ENCODE measurements at places on chromosomes 2 and 18. TPM values are rescaled to one million over a fixed set of nuclear protein-coding genes. Genes with fewer than 3 reads are reported as not detected.

GRCh38 chr2:157856187-157856515, 20.0 kb downstream of the ACVR1 start:
- H3K27me3 ChIP-seq: no peaks in the 10 kb centered on the region
- H3K27ac ChIP-seq: no peak overlapping the region
- no peaks in the 10 kb centered on the region for H3K36me3 ChIP-seq
- H3K4me3 ChIP-seq: no peak overlapping the region
- no peaks in the 10 kb centered on the region for H3K4me1 ChIP-seq

DNA sequence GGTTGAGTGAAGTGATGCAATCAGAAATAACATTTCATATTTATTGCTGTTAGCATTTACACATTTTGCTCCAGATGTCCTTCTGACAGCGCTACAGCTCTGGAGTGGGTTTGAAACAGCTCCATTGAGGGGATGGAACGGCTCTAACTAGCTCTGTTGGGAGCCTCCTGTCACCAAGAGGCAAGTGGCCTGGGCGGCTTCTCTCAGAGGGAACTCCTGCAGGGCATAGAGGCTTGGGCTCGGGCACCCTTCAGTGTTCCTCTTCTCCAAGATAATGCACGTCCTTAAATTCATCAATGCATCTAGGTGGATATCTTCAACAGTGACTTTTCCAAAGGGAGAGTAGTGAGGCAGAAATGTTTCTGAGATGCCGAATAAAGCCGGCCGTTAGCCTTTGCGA, 122.5 kb downstream of the CNTNAP5 start:
- H3K4me3 ChIP-seq: no peak overlapping the region
- no peaks in the 10 kb centered on the region for H3K27me3 ChIP-seq
- no peak overlapping the region for H3K27ac ChIP-seq
- no peaks in the 10 kb centered on the region for H3K4me1 ChIP-seq

GRCh38 chr2:108866041-108866440, 79.5 kb downstream of the CCDC138 start:
- no peak overlapping the region for H3K27ac ChIP-seq
- no peaks in the 10 kb centered on the region for H3K27me3 ChIP-seq
- DNase-seq: no peak
- H3K4me3 ChIP-seq: no peak overlapping the region
- no peaks in the 10 kb centered on the region for H3K4me1 ChIP-seq

DNA sequence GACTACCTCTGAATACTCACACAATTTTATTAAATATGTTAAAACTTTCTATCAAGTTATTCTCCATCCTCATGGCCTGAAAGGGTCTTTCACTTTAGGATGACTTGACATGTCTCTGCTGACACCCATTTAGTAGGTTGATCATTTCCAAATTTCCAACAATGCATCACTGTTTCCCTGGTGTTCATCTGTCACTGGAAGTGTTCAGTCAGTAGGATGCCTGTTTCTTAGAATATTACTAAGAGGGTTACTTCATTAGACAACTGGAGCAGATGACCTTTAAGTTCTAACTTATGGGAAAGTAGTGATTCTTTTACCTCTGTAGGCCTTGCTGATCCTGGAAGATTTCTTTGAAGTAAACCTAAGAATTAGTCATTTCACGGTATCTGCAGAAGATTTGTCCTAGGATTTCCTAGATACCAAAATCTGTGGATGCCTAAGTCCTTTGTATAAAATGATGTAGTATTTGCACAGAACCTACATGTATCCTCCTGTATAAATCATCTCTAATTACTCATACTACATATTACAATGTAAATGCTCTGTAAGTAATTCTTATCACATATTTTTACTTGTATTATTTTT, 77.7 kb downstream of the MAP3K20 start:
- no peak for DNase-seq
- no peaks in the 10 kb centered on the region for H3K36me3 ChIP-seq
- H3K27me3 ChIP-seq: no peaks in the 10 kb centered on the region
- no peak overlapping the region for H3K4me3 ChIP-seq
- no peak overlapping the region for H3K27ac ChIP-seq

GRCh38 chr2:5394223-5394622, 298.0 kb upstream of the SOX11 start:
- DNase-seq: no peak
- H3K36me3 ChIP-seq: no peaks in the 10 kb centered on the region
- H3K27ac ChIP-seq: no peak overlapping the region
- H3K4me3 ChIP-seq: no peak overlapping the region
- H3K4me1 ChIP-seq: no peaks in the 10 kb centered on the region
- no peaks in the 10 kb centered on the region for H3K27me3 ChIP-seq

- H3K27me3 ChIP-seq: no peaks in the 10 kb centered on the region
- no peak overlapping the region for H3K27ac ChIP-seq
- no peaks in the 10 kb centered on the region for H3K36me3 ChIP-seq
Observed at GRCh38 chr18:46042571-46043123, 29.4 kb downstream of the PSTPIP2 start.

DNA sequence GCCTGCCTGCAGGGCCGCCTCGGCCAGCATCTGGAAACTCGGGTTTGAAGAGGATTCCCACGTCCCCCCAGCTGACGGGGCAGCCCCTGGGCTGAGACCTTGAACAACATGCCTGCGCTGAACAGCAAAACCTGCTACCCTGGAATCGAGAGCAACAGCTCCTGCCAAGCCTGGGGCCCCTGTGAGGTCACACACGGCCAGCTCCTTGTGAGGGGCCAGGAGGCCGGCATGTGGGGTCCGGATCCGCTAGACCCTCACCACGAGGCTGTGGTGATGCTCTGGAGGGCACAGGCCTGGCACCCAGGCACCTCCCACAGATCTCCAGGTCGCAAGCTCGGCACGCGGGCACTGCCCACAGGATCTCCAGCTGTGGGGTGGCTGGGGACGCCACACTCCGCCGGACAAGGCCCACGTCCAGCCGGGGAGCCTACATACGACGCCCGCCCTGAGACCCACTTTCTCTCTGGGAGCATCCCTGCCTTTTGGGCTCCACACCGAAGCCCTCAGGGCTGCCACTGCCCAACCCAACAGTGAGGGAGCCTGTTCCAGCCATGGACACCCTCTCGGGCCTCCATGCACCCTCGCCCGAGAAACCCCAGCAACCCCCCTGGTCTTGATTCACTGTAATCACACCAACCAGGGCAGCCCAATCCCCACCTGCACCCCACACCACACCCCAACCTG, 34.1 kb downstream of the SLC66A2 start:
- H3K27ac ChIP-seq: no peak overlapping the region
- H3K4me3 ChIP-seq: no peak overlapping the region
- no peaks in the 10 kb centered on the region for H3K4me1 ChIP-seq
- no peak for DNase-seq

DNA sequence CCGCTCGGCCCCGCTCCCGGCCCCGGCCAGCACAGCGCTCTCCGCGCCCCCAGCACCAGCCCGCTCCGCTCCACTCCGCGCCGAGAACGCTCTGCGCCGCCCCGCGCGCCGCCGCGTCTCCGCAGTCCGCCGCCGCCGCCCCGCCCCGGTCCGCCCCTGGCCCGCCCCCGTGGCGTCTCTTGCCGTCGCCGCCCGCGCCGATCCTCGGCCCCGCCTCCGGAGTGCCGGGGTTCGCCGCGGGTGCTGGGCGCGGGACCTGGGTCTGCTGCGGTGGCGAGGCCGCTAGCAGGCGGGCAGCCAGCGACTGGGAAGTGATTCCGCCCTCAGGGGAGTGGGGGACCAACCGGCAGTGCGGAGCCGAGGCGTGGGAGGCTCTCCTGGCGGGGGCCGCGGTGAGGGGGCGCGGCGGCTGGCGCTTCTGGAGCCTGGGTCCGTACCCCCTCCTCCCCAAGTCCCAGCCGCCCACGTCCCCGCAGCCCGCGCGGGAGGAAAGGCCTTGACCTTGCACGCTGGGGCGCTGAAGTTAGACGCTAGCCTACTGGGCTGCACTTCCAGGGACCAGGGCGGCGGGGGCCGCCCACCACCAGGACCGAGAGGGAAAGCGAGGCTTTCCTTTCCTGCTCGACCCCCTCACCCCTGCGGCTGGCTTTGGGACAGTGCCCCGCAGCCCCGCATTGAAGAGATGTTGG, at the start of gene HS6ST1:
HS6ST1 (minus strand) TSS at position 93 of the 689 bp plus-strand sequence. CDS start 305 bp downstream, outside the sequence.
- DNase-seq: peak; percentile 94
- no peaks in the 10 kb centered on the region for H3K27me3 ChIP-seq
- peak within 1 kb of the TSS; percentile 64 for H3K27ac ChIP-seq

- H3K27me3 ChIP-seq: no peaks in the 10 kb centered on the region
- DNase-seq: no peak
- no peak overlapping the region for H3K4me3 ChIP-seq
- H3K36me3 ChIP-seq: no peaks in the 10 kb centered on the region
Observed at GRCh38 chr2:216781709-216782108, 78.2 kb downstream of the TNP1 start.

- H3K4me1 ChIP-seq: peaks cover 29% of the 10 kb centered on the region
- peak overlapping the region; percentile 62 for H3K4me3 ChIP-seq
- no peaks in the 10 kb centered on the region for H3K27me3 ChIP-seq
- H3K27ac ChIP-seq: peak overlapping the region; percentile 84
- DNase-seq: no peak
- H3K36me3 ChIP-seq: no peaks in the 10 kb centered on the region
Observed at GRCh38 chr18:74290794-74291471, 830 bp downstream of the CYB5A start.

IL1RN gene
- not detected for total RNA-seq

ELP2 gene
- total RNA-seq: 41.2 TPM

Measured in Peyer's patch (tissue), 4 donors.